ENCODE measurements at places on chromosomes 16 and 17. TPM values are rescaled to one million over a fixed set of nuclear protein-coding genes. Genes with fewer than 3 reads are reported as not detected.

STARD3 gene
- total RNA-seq: 37.2 TPM

DNA sequence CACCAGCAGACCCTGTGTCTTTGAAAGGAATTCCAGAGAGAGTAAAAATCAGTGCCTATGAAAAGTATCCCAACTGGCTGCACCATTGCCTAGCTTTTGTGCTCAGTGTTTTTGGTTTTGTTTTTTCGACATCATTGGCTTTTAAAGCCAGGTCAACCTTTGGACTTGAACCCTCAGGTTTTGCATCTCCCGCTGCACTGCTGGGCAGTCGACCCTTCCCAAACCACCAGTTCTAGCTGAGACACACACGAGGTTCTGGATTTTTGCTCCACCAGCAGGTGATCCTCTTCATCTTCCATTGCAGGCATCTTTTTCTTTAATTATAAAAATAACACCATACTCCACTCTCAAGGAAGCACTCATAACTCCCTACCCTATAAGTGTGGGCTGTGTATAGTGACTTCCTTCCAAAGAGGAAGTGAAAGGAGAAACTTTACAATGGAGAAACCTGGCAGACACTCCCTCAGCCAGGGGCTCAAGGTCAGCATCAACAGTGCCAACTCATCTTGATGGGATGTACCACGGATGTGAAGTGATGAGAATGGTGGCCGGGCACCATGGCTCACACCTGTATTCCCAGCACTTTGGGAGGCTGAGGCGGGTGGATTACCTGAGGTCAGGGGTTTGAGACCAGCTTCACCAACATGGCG, 57.8 kb downstream of the BMERB1 start:
- DNase-seq: no peak

TP53TG3B gene
- total RNA-seq: not detected

DNA sequence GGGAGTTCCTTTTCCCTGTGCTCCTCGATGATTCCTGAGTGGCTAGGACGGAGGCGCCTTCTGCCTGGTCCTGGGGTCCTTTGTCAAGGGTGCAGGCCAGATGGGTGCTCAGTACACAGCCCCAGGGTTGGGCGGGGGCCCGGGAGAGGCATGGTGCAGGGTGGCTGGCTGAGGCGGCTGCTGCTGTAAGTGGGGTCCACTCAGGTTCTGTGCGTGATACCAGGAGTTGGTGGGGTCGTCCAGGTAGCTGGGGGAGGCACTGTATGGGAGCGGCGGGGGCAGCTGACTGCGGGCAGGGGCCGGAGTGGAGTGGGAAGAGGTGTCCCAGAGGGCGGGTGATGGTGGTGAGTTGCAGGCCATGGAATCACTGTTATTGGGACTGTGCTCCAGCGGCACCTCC, 3.6 kb downstream of the DLX3 start:
- DNase-seq: no peak

HOXB9 gene
- total RNA-seq: 59.2 TPM

GRCh38 chr16:84970447-84971127, 40.7 kb downstream of the ZDHHC7 start:
- peak; percentile 81 for DNase-seq

GRCh38 chr17:43823350-43824084, 9.4 kb downstream of the MPP3 start:
- DNase-seq: peak; percentile 56

GRCh38 chr16:49967012-49967559, 57.9 kb upstream of the CNEP1R1 start:
- no peak for DNase-seq

NUPR1 gene
- total RNA-seq: 106 TPM

AOC3 gene
- 5.6 TPM for total RNA-seq

DNA sequence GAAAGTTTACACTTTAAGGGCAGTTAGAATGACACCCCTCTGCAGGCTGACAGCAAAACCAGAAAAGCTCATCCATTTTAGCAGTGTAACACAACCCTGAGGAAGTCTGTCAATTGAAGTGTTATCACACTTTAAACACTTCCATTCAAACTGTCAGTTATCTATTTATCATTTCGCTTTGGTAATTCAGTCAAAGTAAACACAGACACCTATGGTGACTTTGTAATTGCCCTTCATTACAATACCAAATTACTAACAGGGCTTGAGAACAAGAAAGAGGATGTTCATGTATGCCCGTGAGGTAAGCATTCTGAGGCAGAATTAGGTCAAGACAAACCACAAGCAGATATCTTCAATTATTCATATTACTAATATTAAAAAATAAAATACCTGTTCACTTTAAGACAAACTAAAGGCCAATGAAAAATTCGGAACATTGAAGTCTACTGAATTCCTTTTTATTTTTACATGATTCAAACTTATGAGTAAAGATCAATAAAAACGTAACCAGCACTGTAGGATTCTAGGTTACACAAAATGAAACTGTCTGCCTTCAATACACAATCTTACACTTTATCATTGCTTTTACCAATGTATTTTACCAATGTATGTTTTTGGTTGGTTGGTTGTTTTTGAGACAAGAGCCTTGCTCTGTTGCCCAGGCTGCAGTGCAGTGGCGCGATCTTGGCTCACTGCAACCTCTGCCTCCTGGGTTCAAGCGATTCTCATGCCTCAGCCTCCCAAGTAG, 57.1 kb downstream of the BRIP1 start:
- DNase-seq: no peak

DNA sequence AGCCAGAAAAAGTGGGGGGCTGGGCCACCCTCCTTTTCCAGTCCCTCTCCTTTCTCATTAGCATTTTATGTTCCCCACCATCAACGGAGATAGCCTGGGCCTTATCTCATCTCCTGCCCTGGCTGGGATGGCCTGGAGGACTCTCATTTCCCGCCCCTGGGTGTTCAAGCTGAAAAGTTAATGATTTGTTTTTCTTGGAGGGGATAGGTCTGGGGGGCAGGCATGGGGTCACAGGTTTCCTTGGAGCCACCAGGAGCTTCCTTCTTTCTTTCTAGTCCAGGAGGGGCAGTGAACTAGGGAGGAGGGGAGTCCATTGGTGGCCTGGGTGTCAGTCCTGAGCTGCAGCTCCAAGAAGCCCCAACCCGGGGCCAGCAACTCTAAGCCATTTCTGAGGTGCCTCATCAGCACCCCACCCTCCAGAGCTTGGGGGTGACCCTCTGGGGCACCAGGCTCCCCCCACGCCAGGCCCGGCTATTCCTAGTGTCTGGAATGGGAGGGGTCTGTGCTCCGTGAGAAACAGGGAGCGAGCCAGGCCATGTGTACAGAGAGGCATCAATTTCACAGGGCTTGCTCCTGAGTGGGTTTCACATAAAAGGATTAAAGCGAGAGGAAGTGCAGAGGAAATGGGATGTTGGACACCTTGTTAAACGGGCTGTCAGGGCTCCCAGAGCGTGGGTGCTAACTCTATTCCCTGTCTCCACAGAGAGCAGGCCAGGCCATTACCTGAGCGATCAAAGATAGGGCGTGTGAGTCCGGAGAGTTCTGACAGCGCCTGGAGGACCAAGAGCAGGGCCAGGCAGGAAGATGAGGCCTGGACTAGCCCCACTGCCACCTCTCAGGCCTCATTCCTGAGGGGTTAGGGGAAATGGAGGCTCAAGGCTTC, 90.6 kb upstream of the LHX1 start:
- no peak for DNase-seq

DNA sequence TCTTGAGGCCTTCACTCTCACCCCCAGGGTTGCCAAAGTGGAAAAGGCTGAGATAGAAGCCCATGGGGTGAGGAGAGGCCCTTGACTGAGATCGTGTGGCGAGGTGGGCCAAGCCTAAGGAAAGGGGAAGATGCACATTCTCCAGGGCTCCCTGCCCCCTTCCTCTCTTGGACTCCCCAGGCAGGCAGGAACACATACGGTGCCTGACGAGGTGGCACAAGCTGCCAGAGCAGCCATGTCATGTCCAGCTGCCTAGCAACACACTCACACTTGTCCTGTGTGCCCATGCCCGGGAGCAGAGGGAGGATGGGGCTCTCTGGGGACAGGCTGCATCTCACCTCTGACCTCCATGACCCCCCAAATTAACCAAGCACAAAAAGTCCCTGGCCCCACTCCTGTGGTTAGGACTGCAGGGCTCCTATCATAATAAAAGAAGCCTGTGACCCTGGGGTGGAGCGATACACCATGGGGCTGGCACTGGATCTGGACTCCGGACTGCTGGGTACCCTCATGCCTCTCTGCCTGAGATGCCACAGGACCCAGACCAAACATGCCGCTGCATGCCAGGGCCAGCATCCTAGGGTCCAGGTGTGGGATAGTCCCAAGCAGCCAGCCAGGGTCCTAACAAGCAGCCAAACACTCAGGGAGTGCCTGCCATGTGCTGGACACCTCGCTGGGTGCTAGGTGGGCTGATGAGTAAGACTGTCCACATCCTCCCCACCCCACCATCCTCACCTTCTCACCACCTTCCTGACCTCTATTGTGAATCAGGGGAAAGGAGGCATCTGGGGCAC, 2.6 kb downstream of the GIT1 start:
- DNase-seq: peak; percentile 5

TRPV3 gene
- 1.5 TPM for total RNA-seq

TEDC2 gene
- 1.3 TPM for total RNA-seq

DNA sequence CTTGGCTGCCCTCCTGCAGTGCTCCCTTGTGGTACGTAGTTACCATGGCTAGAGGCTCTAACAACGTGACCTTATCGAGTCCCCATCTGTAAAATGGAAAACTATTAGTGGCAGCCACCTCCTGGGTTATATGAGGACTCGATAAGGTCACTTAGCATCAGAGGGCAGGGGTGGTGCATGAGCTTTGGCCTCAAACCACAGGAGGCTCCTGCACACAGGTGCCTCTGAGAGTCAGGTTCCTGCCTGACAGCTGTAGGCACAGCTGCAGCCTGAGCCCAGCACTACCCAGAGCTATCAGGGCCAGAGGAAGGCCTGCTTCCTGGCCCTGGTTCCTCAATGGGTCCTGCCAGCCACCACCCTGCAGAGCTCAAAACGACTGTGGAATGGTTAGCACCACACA, 57.2 kb upstream of the SEC14L1 start:
- DNase-seq: no peak

GRCh38 chr16:76035689-76036088, 241.5 kb upstream of the CNTNAP4 start:
- DNase-seq: no peak
